Stimulated activated CD8-positive, alpha-beta memory T cell treated with anti-CD3 and anti-CD28 coated beads, Interleukin-7, amount 100 ng/mL, for 1 hour (primary cell): ENCODE measurements at places on chromosomes 3 and 15.

DNA sequence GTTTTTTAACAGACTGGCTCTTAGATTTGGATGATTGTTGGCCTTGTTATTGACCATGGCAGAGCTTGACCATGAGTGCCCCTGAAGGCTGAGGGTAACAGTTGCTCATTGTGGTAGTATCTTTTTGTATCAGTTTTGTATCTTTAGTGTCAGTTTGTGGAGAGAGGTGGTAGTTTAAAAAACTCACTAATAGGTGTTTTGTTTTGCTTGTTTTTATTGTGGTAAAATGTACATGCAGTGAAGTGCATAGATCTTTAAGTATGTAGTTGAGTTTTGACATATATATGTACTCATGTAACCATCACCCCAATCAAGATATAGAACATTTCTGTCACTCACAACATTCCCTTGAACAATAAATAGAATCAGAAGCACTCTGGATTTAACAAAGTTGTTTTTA is 9.8 kb downstream of the GMPS start:
- DNase-seq: no peak

- DNase-seq: no peak
Measured at GRCh38 chr15:40273428-40273827, 9.4 kb downstream of the ANKRD63 start.

DNA sequence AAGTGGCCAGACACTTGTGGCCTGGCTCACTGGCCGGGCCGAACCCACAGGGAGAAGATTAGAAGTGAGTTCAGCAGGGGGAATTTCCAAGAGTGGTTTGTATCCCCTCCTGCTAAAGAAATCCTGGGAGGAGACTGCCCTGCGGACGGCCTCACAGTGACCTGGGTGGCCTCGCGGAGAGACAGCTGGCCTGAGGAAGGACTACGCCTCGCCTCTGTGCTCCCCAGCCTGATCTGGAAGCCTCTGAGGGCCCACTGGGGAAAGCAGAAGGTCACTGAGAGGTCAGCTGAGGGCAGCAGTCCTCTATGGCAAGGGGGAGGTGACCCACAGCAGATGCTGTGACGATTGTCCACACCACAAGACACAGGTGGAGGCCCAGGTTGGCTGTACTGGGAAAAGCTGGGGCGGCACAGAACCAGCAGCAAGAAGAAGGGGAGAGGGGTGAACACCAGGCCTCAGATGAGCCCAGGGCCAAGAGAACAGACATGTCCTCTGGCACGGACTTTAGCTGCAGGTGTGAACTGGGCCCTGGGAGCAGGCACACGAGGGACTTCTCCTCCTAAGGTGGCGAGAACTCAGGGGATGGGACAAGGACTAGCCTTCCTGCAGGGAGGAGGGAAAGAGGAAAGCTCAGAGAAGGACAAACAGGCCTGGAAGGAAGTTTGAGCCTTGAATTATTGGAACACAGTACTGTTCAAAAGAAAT is 37.2 kb upstream of the DLG1 start:
- DNase-seq: no peak

DNA sequence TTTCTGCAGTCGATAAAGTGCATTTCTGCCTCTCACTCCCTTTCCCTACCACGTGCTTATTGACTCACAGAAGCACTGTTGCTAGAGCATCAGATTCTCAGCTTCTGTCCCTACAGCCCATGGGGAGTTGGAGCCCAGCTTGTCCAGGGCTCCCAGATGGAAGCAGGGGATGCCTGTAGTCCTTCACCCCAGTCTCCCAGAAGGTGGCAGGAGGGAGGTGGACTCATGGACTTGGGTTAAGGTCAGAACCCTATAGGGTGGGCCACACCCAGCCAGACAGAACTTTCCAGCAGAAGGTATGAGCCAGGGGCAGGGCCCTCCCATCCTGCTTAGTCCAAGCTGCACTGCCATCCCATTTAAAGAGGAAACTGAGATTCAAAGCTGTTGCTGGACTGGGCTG is 33.1 kb upstream of the SEMA3F start:
- DNase-seq: no peak

DNA sequence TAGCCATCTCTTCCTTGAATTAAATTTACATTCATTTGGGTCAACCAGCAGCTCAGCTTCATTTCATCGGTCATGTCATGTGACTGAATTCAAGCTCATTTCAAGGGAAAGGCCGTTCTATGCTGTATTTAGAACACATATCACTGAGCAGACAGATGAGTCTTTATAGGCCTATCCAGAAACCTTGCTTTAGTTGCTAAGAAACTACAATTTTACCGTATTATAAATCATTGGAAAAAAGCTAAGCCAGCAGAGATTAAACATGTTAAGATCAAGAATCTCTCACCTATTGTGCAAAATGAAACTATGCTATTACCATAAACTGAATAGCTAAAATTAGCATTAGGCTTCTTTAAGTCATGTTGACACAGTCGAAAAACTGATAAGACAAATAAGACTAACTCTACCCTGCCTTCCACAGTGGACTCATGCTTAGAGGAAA is 2.2 kb downstream of the NPTN start:
- no peak for DNase-seq

DNA sequence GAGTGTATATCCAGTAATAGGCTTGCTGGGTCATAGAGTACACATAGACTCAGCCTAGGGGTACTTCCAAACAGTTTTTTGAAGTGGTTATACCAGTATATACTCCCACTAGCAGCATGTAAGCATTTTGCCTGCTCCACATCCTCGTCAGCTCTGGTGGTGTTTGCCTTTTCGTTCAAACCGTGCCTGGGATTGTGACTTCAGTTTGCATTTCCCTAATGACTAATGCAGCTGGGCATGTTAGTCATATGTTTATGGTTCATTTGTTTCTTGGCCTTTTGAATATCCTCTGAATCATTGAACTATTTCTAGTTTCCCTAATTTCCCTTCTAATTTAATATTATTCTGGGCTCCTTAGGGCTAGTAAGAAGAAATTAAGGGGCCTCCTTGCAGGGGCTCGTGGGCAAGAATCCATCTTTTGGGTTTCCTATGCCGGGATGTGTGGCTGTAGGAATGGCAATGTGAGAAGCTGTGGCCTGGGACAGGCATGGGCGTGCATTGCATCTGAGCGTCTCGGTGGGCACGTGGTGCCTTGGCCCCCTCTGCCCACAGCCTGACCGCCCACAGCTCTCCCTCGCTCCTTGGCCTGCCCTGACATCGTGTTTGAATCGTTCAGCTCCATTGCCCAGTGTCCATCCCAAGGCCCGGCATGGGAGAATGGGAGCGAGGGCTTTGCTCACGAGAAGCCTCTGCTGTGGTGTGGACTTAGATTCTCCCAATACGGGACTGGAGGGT is 26.4 kb downstream of the FAH start:
- no peak for DNase-seq

GRCh38 chr3:177932346-177932745 is 603.9 kb upstream of the KCNMB2 start:
- DNase-seq: no peak

DNA sequence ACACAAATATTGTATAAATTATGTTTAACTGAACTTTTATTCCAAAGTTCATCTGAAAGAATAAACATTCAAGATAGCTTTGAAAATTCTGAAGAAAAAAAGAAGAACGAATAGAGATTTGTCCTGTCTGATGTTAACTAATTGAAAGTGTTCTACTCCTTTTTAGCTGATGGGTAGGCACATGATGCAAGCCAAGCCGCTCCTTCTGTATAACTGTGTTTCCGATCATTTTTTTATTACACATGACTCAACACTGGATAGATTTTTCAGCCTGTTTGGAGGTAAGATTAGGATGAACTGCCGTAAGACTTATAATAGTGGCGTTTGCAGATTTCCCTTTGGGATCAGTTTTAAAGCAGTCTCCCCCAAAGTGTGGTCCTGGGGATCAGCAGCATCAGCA is 19.0 kb downstream of the NSUN3 start:
- no peak for DNase-seq

DNA sequence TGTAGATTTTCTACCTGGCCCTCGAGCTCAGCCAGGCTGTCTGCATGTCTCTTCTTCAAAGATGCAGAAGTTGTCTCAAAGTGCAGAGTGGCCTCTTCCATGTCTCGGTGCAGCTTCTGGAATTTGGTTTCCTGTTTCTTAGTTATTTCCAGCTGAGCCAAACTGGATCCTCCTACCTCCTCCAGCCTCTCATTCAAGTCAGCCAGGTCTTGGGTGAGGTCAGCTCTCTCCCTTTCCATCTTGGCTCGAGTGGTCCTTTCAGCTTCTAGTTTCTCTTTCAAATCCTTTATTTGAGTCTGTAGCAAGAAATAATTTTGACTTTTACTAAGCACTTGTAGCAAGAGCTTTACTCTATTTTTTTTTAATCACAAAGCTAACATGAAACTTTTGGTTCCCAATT is 81.8 kb downstream of the MYH15 start:
- DNase-seq: no peak

GRCh38 chr3:188526057-188526456 is 372.1 kb downstream of the LPP start:
- DNase-seq: no peak

GRCh38 chr3:139098391-139098790 is 53.7 kb upstream of the PRR23C start:
- no peak for DNase-seq

DNA sequence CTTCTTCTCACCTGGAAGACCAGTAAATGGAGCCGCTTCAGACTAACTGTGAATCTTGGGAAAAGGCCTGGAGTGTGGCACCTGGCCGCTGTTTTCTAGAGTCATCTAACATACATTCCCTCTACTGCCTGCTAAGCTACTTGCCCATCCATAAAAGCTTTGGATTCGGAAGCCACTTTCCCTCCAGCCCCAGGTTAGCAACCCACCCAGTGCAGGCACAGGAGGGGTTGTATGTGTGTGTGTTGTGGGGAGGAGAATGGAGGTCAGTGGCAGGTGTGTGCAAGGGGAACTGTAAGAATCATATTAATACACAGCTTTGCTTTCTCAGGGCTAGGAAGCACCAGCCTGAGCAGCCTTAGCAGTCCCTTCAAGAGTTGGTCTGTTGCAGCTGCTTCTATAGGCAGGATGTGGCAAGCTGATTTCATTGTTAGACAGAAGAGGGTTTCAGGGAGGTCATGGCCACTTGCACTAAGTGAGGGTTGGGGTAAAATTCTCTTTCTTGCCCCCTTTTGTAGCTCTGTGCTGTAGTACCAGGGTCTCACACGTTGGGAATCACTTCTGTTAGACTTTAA is 8.9 kb downstream of the NSUN3 start:
- no peak for DNase-seq

GRCh38 chr3:77514766-77515165 is 474.9 kb downstream of the ROBO2 start:
- DNase-seq: no peak

DNA sequence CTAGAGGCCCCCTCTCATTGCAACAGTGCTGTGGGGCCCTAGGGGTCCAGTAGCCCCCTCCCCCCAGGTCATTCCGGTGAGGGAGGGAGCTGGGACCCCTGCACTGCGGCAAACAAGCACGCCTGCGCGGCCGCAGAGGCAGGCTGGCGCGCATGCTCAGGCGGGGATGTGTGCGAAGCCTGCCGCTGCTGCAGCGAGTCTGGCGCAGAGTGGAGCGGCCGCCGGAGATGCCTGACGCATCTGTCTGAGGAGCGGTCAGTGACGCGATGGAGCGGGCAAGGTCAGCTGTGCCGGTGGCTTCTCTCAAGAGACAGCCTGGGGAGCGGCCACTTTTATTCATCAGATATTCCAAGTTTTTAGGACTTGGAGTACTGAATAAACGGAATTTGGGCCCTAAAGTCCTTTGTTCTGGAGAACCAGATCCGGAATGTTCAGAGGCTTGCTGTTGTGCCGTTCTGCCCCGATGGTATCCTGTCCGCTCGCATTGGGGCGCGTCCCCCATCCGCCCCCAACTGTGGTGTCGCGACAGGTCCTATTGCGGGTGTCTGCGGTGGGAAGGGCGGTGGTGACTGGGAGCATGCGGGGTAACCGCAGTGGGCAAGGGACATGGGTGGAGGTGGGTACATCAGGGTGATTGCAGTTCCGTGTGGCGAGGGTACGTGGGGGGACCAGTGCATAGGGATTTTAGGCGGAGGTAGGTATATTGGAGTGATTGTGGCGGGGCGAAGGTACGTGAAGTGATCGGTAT is at the start of the genes SNRPN and SNURF:
Gene SNRPN, plus strand, starts transcription at position 205 of the 748 bp plus-strand sequence. CDS start 19,467 bp downstream, outside the sequence.
Gene SNURF, plus strand, starts transcription at position 205 of the 748 bp plus-strand sequence. Its CDS starts 62 bp downstream, at position 267.
- peak; percentile 30 for DNase-seq

DNA sequence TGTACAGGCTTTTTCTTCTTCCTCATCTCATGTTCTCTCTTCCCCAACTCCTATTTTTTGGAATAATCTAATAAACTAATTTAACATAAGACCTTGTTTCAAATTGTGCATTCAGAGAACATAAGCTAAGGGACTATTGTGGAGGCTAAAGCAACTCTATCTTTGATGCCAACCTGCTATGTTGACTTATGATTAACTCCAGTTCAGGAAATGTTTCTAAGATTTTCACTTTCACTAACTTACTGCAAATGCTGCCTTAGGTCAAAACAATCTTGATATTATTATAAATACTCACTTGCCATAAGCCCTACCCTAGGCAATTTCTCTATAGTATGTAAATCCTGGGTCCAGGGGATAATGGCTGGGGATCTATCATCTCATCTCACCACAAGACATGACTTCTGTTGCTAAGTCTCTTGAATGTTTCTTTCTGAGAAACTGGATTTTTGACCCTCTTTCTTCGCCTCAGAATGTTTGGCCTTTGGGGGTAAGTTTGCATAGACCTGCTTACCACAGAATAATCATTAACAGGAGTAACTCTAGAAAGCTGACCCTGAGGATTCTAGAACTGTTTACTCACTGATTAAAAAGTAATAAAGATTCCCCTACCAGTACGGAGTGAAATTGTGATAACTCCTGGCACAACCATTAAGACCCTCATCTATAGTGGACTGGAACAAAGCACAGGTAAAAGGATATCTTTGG is 768.1 kb downstream of the GBE1 start:
- DNase-seq: no peak
